Left lobe of liver (tissue), 2 donors: ENCODE measurements at places on chromosomes 3 and 15.

DNA sequence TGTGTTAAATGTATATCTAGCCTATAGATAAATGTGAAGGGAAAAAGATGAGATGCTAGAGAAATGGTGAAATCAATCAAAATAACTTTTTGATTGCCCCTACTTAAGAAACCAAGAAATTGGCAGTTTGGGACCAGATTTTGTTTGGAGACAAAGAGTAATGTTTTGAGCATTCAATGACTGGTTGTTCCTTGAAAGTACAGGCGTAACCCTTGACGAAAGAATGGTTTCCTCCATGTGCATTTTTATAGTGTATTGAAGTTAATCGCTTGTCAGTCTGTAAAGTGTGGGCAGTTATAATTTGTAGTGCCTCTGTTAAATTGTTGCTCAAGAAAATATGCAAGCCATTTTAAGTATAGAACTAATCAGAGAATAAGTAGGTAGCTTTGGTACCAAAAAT lies 1.2 kb downstream of the KIF23 start:
- DNase-seq = no peak

- DNase-seq = peak; percentile 70
Measured at GRCh38 chr3:143973259-143974021, 1.8 kb downstream of the DIPK2A start.

GRCh38 chr15:59738676-59739075 lies 49.6 kb upstream of the BNIP2 start:
- peak; percentile 90 for DNase-seq

- no peak for DNase-seq
Measured at GRCh38 chr3:168024537-168024941, 71.2 kb downstream of the GOLIM4 start.

DNA sequence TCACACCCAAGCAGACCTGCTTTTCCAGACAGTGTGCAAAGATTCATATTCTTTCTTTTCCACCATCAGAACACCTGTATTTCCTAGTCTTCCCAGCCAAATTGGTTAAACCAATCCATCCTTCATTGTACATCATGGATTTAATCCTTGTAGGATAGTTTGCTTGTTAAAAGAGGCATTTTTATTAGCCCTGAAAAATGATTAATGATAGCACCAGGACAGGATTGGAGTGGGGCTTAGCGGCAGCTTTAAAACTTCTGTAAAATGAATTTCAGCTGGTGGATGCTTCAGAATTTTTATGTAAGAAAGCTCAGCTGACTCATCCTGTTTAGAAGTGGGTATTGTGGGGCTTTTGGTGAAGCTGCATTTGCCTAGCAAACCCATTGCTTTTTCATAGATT lies 36.1 kb upstream of the ARHGEF26 start:
- DNase-seq = no peak

DNA sequence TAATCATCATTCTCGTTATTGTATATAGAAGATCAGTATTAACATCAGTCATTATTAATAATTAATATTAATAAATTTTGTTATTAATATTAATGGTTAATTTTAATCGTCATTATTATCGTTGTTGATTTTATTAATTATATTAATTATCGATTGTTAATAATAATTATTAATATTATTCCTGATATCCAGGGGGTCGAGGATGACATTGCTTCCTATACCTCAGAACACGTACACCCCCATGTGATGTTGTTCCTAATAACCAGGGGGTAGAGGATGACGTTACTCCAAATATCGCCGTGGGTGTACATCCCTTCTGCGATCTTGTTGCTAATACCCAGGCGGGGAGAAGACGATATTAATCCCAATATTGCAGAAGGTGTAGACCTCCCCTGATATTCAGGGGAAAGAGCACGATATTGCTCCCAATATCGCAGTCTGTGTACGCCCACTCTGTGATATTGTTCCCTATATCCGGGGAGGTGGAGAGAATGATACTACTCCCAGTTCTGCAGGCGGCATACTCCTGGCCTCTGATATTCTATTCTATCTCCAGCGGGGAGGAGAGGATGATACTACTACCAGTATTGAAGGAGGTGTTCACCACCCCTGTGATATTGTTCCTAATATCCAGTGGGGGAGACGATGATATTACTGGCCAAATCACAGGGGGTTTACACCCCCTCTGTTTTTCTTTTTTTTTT lies 22.3 kb upstream of the BMF start:
- no peak for DNase-seq

DNA sequence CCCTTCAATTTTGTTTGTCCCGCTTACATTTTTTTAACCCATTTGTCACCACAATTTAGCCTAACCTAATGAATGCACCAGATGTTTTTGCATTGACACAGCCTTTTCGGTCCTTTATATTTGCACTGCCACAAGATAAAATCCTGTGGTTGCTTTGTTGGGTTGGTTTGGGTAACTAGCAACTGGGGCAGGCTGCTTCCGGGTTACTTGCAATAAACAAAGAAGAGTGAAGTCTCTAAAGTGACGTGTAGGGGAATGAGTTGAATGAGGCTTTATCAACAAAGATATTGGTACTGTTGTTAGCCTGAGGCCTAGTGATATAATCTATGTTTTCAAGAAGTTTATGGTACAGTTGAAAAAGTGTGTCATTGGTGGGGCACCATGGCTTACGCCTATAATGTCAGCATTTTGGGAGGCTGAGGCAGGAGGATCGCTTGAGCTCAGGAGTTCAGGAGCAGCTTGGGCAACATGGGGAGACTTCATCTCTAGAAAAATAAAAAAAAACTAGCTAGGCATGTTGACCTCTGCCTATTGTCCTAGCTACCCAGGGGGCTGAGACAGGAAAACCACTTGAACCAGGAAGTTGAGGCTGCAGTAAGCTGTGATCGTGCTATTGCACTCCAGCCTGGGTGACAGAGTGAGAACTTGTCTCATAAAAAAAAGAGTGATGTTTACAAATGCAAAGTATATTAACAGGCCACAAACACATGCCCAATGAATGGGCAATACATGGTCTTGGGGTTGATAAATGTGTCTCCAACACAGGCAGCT lies 121.8 kb downstream of the OXSM start:
- DNase-seq = no peak

- no peak for DNase-seq
Measured at GRCh38 chr3:87673132-87673531, 385.7 kb downstream of the CGGBP1 start.

DNA sequence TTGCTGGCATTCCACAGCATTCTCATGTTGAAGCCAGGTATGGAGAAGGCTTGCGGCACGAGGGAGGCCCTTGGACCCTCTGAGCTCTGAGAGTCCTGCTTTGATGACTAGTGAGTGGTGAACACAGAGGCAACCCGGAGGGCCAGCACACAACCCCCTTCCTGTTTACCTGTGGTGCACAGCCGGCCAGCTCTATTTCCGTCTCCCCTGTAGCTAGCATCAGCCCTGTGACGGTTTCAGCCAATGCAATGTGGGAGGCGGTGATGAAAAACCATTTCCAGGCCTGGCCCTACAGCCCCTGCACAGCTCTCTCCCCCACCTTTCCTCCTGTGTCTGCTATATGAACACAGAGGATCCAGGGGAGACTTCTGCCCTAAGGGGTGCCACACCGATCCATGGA lies 76.8 kb upstream of the KLHL25 start:
- no peak for DNase-seq

DNA sequence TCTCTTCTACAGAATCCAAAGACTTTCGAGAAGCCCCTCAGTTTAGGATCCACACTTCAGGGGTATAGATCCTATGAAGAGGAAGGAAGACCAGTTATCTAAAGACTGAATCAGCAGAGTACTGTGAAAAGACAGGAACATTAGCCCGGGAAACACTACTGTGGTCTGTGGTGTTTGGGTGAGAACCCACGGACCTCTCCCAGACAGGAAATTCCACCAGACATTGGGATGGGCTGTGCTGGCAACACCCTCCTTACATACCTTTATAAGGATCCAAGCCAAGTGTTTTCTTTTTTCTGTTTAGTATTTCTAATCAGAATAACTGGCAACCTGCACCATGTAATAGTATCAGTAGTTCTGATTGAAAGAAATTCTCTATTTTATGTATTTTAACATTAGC lies 14.1 kb downstream of the TMEM207 start:
- no peak for DNase-seq

- DNase-seq = no peak
Measured at GRCh38 chr15:89646416-89647141, 8.7 kb downstream of the KIF7 start.

DNA sequence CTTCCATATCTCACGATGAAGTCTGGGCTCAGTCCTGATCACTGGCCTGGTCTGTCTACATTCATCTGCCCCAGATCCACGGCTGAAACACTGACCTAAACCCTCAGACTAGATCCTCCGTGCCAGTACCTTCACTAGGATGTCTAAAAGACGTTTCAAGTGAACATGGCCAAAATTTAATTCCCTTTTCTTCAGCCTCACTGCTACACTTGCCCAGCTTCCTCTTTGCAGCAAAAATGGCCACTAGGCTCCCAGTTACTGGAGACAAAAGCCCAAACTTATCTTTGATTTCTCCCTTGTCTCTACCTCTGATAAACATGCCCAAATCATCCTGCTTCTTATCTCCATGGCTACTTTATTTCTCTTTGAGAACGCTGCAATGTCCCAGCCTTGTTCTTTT lies 1.7 kb downstream of the RASSF1 start:
- no peak for DNase-seq

DNA sequence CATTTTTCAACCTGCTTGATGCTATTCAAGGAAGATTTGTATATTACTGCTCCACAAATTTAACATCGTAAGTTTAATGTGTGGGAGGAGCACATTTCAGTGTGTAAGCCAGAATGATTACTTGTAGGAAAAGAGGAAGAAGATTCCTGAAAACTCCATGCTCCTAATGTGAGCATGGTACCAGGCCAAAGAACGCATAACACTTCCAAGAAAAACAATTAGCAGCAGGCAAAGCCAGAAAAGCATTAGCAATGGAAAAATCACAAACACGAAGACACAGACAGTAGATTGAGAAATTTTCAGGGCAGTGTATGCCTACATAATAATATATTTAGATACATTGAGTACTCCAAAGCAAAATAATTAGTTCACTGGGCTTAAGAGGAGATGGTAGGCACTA lies 96.6 kb upstream of the CBLB start:
- no peak for DNase-seq

- DNase-seq = no peak
Measured at GRCh38 chr3:87047852-87048251, 56.9 kb upstream of the VGLL3 start.

DNA sequence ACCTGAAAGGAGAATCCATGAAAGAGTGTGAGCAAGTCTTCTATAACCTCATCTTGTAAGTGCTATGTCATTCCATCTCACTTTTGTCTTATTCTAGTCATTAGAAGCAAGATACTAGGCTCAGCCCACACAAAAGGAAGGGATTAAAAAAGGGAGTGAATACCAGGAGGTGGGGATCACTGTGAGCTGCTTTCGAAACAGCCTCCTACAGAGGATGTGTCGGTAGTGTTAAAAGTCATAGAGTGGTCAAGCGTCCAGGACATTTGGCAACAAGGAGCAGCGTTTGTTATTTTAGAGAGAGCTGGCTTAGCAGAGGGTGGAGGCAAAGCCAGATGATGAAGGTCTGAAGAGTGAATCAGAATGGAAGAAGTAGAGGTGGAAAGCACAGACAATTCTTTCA lies 11.7 kb upstream of the ZNF148 start:
- peak; percentile 47 for DNase-seq

GRCh38 chr3:8529181-8529637 lies 27.6 kb downstream of the LMCD1 start:
- DNase-seq = peak; percentile 78

- DNase-seq = no peak
Measured at GRCh38 chr15:48890375-48890972, 12.5 kb downstream of the EID1 start.

GRCh38 chr3:114456742-114457141 lies 162.9 kb downstream of the TIGIT start:
- no peak for DNase-seq

GRCh38 chr3:60010781-60011180 lies 961.0 kb upstream of the CFAP20DC start:
- DNase-seq = no peak

- DNase-seq = no peak
Measured at GRCh38 chr3:175304404-175304803, 445.3 kb downstream of the NAALADL2 start.

GRCh38 chr3:114417675-114418074 lies 123.8 kb downstream of the TIGIT start:
- no peak for DNase-seq
